Activated CD4-positive, alpha-beta T cell treated with anti-CD3 and anti-CD28 coated beads for 4 hours (primary cell): ENCODE measurements at places on chromosomes 5 and 9.
A peak's percentile ranks its signal among the peaks of the same experiment; 100 is the strongest.

GRCh38 chr5:78805474-78806124 is 157.0 kb upstream of the LHFPL2 start:
- no peak for DNase-seq

DNA sequence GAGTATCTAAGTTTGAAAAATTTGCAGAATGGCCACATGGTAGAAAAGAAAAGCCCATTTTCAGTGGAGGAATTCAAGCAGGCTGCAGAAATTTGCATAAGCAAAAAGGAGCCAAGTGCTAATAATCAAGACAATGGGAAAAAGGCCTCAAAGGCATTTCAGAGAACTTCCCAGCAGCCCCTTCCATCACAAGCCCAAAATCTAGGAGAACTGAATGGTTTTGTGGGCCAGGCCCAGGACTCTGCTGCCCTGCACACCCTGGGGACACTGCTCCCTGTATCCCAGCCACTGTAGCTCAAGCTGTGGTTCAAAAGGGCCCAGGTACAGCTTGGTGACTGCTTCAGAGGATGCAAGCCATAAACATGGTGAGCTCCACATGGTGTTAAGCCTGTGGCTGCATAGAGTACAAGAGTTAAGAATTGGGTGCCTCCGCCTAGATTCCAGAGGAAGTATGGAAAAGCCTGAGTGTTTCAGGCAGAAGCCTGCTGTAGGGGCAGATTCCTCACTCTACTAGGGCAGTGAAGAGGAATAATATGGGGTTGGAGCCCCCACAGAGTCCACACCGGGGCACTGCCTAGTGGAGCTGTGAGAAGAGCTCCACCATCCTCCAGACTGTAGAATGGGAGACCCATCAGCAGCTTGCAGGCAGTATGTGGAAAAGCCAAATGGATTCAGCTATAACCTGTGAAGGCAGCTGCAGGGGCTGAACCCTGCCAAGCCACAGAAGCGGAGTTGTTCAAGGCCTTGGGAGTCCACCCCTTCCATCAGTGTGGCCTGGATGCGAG is 720.7 kb upstream of the CTNND2 start:
- no peak for DNase-seq

- no peak for DNase-seq
These were observed 63.9 kb downstream of the KIAA1958 start for GRCh38 chr9:112550531-112550930.

GRCh38 chr9:71690063-71690688 is 78.1 kb downstream of the CEMIP2 start:
- no peak for DNase-seq

DNA sequence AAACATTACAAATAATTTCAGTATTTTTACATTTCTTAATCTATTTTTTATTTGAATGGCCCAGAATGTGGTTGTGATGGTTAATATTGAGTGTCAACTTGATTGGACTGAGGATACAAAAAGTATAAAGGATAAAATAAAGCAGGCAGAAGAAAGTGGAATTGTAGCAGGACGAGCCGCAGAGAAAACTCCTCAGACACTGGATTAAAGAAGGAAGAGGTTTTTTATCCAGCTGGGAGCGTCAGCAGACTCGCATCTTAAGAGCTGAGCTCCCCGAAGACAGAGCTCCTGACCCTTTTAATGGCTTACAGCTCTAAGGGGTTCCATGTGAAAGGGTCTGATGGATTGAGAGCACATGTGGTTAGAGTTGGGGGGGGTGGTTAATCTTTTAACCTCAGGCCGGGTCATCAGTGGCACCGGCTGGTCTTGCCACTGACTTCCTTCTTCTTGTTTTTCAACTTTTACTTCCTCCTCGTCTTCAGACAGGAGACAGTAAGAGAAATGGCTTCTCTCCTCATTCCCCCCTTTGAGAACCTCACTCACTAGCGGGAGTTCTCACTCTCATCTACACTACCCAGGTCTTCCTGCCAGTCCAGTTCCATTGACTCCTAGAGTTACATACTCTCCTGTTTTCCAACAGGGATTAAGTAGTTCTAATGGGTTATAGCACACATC is 80.0 kb downstream of the TMEM161B start:
- DNase-seq, result no peak

DNA sequence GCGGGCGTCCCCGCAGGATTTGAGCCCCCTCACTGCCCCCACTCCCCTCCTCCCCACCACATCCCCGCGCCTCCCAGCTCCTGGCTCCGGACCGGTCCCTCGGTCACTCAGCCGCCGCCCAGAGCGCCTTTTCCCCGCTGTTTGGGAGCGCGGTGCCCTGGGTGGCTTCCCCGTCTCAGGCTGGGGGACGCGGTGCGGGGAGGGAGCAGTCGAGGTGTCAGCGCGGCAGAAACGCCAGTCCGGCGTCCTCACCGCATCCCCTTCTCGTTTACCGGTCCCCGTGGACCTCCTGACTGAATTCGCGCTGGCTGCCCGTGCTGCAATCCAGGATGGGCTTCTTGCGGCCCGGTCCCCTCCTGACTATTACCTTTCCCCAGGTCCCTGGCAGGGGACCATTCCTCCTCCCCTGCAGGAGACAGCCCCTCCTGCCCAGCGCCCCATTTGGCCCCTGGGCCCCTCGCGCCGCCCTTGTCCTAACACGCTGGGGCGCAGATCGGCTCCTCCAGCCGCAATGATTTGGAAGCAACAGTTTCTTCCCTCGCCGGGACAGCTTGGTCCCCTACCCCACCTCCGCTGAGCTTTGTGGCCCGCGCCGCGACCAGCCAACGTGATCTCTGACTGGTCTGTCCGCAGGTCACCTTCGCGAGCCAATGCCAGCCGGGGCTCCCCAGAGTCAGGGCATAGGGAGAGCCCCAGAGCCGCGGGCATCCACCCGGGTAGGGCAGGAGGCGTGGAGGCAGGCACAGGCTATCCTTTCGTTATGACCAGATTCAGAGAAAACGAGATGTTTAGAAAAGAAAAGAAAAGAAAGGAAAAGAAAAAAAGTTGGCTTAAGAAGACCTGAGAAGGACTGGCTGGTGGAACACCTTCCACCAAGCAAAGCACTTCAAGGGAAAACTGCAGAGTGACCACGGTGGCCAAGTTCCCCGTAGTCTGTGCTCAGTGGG is 1.2 kb downstream of the ANKRD33B start:
- peak; percentile 3 for DNase-seq

DNA sequence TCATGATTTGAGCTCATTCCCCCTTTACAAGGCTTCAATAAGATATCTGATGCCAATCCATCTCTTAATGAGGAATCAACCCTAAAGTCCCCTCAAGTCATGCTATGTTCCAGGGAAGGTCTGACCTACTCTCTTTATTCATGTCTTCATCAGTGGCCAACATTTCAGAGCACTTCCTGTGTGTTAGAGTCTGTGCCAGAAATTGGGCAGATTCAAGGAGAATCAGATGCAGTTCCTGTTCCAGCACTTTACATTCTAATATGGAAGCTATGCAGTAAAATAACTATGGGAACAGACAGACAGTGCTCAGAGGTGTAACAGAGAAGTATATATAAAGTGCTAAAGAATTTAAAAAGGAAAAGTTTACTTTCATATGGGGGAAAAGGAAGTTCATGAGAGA is 193.4 kb upstream of the NR4A3 start:
- DNase-seq, result no peak

DNA sequence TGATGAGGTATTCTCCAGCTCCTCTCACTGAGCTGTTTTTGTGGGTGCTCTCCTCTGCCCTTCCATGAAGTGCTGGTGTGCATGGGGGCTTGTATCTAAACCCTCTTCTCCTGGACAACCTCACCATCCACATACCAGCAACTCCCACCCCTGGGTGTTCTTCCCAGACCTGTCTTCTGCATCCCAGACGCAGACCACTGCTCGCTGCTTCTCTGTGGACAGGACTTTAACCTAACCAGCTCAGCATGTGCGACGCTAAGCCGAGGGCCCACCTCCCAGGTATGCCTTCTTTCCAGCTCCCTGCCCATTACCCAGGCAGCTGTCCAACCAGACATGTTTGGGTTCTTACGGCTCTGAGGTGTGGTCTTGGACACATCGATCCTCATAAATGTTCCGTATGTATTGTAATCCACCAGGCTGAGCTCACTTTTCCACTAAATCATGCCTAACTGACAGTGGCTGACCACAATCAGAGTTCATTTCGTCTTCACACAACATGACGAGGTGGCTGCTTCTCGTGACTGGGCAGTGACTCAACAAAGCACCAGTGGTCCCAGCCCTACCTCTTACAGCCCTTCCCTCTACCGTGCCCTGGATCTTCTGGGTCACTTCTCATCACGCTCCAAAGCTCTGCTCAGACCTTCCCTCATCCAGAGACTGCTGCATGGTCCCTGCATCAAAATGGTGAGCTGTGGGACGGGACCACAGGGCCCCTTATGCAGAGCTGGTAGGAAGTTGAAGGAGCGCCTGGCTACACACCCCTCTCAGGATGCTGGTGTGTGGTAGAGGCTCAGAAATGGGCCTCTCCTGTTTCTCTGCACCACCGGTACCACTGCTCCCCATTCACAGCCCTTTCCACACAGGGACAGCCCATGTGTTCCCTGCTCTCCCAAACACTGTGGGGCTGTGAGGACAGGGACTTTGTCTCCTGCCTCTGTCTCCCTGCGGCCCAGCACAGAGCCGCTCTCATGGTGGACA is 9.6 kb upstream of the PTGES2 start:
- DNase-seq, result no peak

DNA sequence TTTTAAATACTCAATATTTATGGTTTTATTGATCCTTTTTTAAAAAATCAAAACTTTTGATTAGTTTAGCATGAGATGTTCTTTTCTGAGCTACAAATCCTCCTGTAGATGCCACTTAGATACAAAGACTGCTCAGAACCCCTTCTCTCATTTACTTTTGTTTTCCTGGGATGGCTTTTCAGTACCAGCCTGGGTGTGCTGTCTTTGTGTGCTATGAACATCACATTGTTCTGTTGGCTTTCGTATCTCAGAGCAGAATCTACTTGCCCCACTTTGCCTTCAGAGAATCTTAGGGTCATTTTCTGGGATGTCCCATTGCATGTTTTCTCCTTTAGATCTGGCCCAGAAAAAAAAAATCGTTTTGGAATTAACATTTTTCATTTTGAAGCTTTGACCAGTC is 85.9 kb downstream of the RASGRF2 start:
- DNase-seq, result no peak

DNA sequence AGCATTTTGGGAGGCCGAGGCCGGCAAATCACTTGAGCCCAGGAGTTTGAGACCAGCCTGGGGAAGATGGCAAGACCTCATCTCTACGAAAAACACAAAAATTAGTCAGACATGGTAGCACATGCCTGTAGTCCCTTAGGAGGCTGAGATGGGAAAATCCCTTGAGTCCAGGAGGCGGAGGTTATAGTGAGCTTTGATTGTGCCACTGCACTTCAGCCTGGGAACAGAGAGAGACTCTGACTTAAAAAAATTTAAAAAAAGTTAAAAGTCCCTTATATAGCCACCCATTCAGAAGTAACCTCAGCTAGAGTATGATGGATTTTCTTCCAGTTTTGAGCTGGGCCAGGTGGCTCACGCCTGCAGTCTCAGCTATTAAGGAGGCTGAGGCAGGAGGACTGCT is 72.4 kb downstream of the UGCG start:
- no peak for DNase-seq
